ENCODE measurements at places on chromosomes 2 and 18. TPM values are rescaled to one million over a fixed set of nuclear protein-coding genes. Genes with fewer than 3 reads are reported as not detected.

Gene HOXD3
- total RNA-seq = not detected

Gene ALK
- total RNA-seq = not detected

Gene CFAP210
- 0.33 TPM for total RNA-seq

Gene XIRP2
- total RNA-seq = not detected

Gene TMEFF2
- total RNA-seq = 1.1 TPM

Gene RAPGEF4
- 1.4 TPM for total RNA-seq

GRCh38 chr2:111057045-111057444 lies 63.7 kb upstream of the BCL2L11 start:
- DNase-seq = no peak

DNA sequence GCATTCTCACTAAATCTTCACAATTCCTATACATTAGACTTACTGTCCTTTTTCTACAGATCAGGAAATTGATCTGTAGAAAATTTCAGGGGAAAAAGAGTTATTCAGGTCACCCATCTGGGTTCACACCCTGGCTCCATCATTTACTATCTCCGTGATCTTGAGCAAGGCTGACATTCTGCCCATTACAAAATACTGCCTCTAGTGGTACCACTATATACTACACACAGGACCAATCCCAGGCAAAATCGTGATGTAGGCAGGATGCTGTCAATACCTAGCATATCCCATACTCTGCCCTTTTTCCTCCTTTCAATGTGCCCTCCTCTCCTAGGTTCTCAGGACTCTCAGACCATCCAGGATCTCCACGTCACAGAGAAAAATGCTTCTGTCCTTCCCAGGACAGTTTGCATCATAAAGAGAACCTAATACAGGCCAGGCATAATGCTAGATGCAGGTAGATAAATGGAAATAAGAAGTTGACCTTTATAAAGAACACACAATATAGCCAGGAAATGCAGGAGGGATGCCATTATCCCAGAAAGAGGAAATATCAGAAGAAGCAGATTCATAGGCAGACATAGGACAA lies 101.9 kb downstream of the CDH20 start:
- DNase-seq = peak; percentile 34

GRCh38 chr2:23524261-23524706 lies 139.3 kb downstream of the KLHL29 start:
- no peak for DNase-seq

DNA sequence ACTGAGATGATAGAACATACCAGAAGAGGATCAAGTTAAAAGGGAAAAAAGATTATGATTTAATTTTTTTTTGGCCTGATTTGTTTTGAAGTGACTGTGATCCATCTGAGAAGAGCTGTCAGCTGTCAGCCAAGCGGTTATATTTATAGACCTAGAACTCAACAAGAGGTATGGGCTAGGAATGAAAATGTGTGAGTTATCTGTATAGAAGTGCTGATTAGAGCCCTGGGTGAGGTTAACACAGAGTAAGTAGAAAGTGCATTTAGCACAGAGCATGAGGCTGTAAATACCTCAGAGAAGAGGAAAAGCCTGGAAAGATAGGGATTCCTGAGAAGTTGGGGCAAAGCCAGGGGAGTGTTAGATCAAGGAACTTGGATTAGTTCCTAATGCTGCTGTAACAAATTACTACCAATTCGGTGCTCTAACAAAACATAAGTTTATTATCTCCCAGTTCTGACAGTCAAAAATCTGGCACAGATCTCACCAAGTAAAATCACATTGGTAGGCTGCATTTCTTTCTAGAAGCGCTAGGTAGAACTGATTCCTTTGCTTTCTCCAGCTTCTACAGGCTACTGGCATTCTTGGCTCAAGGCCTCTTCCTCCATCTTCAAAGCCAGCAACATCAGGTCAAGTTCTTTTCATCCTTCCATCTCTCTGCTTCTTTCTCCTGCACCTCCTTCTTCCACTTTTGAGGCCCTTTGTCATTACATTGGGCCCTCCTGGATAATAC lies 197.4 kb upstream of the SPHKAP start:
- DNase-seq = no peak

GRCh38 chr2:52532956-52533355 lies 1234.6 kb upstream of the CHAC2 start:
- no peak for DNase-seq

- DNase-seq = peak; percentile 43
Measured at GRCh38 chr2:74514368-74515270, at the start of gene TLX2. TLX2 (plus strand) TSS chr2:74514450; CDS start chr2:74514807, 357 bp downstream.

DNA sequence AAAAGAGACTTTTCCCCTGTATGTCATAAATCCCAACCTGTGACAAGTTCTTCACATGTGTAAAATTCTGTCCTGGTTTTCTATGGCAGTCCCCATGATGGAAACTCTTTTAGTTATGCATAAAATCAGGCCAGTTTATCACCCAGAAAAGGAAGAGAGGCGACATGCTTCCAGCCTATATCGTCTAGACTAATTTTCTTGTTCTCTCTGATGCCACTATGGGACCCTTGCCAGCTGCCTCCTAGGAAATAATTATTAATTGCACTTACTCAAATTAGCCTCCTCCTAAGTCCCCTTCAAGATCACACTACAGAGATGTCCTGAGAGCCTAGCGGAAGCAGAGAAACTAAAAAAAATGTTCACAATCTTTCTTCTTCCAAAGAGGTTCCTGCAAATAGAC lies 722.4 kb downstream of the NRXN1 start:
- no peak for DNase-seq

- no peak for DNase-seq
Measured at GRCh38 chr2:160051371-160051800, 11.0 kb downstream of the PLA2R1 start.

DNA sequence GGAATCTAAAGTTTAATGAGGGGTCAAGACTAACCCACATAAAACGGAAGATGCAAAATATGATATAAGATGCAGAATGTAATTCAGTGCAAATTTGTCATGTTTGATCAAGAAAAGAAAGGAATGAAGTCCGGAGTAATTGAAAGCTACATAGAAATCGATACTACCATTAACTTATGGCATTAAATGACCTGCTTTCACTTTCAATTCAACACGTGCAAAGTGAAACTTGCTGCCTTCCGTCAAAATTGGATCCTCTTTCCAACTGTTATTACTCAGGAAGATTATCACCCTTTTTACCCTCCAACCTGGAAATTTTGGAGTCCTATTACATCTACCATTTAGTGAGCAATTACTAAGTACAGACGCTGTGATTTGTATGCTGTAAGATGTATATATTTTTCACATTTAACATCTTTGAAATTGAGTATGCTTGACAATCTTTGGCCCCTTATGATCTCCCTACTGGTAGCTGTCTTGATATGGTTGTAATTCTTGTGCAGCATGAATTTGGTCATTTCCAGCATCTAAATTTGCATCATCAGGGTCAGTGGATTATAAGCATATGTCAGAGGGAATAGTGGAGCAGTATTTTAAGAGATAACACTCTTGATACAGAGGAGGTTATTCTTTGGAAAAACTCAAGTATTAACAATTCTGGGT lies 18.6 kb downstream of the UNC80 start:
- DNase-seq = no peak

- DNase-seq = no peak
Measured at GRCh38 chr18:46141199-46141598, 37.0 kb downstream of the HAUS1 start.

- no peak for DNase-seq
Measured at GRCh38 chr2:108965540-108966289, 23.3 kb downstream of the EDAR start.

GRCh38 chr2:13650586-13651180 lies 933.9 kb downstream of the TRIB2 start:
- DNase-seq = peak; percentile 67

DNA sequence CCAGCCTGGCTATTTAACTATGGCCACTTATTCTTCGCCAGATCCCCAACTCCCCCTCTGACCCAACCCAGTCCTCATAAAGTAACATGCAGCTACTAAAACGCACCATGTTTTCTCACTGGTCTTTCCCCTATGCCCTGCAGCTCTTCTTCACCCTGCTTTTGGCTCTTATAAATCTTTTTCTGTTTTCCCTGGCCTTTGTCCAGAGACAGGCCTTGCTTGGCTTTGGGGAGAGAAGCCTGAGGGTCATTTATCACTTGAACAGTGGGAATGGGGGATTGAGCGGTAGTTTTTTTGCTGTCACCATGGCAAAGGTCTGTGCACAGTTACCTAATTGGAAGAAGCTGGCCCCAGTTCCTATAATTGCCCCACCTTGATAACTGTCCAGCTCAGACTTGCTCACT lies 202.9 kb upstream of the NT5C1B start:
- DNase-seq = no peak

DNA sequence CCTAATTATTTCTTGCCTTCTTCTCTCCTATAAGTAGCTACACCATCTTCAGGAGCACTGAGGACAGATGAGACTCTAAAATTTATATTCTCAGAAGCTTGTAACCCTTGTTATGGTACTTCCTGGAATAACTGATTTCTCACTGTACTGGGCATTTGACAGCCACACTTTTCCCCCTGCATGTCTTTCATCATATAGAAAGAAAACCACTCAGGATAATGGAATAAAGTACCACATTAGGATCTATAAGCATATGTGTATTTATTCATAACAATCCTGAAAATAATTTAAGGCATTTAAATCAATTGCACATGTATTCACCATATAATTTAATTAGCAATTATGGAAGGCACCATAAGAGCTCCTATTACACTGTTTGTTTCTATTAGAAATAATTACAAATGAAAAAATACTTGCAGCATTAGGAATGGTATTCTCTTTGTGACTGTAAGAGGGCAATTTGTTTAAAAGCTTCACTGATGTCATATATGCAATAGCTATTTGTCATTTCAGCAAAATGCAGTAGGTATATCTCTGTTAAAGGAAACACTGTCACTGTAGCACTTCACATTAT lies 216.9 kb upstream of the FSHR start:
- no peak for DNase-seq

DNA sequence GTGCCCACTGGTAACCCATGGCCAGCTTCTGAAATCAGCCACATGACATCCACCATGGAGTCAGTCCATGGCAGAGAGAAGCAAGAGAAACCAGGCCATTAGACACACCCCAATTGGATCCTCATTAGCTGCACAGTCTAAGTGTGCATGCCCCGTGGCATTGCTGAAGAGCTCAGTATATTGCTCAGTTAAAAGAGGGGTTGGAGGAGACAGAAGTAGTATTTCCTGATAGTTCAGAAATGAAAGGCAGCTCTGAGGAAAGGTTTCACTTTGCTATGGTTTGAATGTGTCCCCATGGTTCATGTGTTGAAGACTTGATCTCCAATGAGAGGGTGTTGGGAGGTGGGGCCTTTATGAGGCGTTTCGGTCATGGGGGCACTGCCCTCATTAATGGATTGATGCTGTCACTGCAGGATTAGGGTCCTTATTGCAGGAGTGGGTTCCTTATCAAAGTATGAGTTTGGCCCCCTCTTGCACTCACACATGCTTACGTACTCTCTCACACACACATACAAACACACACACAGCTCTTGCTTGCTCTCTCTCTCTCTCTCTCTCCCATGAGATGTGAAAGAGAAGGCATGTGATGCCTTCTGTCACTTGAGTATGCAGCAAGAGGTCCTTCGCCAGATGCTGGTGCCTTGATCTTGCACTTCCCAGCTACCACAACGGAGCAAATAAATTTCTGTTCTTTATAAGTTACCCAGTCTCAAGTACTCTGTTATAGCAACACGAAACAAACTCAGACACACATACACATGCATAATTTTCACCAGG lies 58.0 kb downstream of the TMEM163 start:
- DNase-seq = no peak

DNA sequence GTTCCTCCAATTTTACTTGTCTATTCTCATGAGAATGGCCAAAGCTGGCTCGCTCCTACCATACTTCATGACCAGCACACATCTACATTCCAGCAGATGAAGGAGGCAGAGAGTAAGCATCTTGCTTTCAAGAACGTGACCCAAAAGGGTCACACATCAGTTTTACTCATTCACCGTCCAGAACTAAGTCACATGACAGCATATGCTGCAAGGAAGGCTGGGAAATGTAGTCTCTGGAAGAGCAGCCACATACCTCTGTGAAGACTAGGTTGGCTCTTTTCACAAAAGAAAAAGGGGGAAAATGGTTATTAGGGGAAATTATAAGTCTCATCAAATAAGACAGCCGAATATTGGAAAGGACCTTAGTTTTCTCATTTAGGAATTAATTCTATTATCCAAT lies 835.3 kb downstream of the EPHA4 start:
- peak; percentile 28 for DNase-seq

- no peak for DNase-seq
Measured at GRCh38 chr2:229261599-229261998, 9.5 kb downstream of the PID1 start.

- DNase-seq = peak; percentile 74
Measured at GRCh38 chr2:62705859-62706720, 577 bp downstream of the EHBP1 start.

DNA sequence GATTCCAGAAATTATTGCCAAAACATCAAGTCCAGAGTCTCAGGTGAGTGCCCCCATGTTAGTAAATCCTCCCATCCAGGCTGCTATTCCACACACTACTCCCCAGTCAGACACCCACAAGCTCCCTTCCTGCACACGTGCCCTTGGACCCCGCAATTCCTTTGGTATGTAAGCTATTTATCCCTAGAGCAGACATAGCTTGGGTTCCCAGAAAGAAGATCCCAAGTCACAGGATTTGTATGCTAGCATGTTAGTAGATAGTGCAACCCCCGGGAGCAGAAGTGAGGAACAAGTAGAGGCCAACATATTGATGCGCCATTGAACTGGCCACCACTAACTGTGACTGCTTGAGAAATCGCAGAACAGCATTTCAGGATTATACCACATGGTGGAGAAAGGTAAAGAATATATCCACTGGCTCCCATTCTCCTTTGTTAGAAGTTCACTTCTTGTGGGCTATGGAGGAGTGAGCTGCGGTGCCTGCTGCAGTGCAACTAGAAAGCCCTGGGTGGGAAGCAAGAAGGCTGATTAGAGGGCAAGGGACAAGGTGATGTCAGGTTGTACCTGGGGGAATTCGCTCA lies 137.5 kb upstream of the CHAC2 start:
- no peak for DNase-seq

GRCh38 chr2:40371525-40372282 lies 80.2 kb downstream of the SLC8A1 start:
- peak; percentile 37 for DNase-seq

DNA sequence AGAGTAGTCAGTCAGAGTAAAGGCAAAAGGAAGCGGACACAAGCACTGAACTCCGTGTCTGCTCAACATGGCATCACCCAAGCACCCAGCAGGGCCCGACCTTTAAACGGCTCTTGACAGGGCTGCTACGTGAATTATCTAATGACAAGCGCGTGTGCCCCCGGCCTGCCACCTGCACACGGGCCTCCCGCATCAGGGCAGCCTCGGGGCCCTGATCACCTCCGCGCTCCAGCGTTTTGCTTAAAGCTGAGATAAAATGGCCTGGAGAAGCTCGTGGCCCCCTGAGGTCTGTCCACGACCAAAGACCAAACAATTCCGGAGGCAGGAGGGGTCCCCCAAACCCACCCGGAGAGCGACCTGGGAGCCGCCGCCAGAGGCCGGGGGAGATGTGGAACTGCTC lies 376 bp downstream of the NDUFA10 start:
- no peak for DNase-seq

DNA sequence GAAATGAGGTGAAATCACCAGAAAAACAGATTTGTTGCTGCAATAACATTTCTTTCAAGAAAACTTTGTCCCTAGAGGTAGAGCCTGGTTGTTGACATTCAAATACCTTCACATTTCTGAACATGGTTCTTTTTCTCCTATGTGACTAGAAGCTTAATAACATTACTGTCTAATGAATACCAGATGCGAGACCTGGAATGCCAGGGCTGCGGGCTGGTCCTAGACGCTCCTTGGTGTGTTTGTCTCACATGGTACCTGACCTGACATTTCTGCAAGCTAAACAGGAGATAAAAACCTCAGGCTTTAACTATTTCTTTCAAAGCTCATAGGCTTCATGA lies 38.5 kb downstream of the ACKR3 start:
- DNase-seq = no peak

GRCh38 chr2:74146929-74147726 lies 584 bp downstream of the BOLA3 start:
- no peak for DNase-seq
